Central memory CD8-positive, alpha-beta T cell (primary cell): ENCODE measurements at places on chromosomes 2 and 18.

GRCh38 chr2:150880986-150881385 lies 380.7 kb downstream of the RBM43 start:
- no peak for DNase-seq
- H3K27ac ChIP-seq: no peak overlapping the region
- no peaks in the 10 kb centered on the region for H3K36me3 ChIP-seq
- H3K4me3 ChIP-seq: no peak overlapping the region
- no peaks in the 10 kb centered on the region for H3K4me1 ChIP-seq
- H3K27me3 ChIP-seq: peaks cover 16% of the 10 kb centered on the region

DNA sequence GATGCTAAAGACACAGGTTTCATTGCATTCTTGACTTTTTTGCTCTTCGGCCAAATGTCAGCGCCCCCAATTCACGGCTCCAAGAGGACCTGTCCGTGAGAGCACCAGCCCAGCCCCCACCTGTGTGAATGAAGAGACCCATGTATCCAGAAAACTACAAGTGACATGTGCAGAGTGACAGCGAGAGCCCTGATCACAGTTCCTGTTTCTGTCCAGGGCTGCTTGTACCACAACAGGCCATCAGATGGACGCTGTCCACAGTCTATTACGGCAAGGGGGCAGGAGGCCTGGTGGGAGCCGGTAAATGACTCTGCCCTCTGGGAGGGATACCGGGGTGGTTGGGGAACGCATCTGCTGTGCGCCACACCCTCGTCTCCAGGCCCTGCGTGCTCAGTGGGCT lies 520.9 kb upstream of the ID2 start:
- H3K27ac ChIP-seq: no peak overlapping the region
- H3K27me3 ChIP-seq: no peaks in the 10 kb centered on the region
- no peak for DNase-seq
- H3K36me3 ChIP-seq: peaks cover 3% of the 10 kb centered on the region
- peaks cover 9% of the 10 kb centered on the region for H3K4me1 ChIP-seq

DNA sequence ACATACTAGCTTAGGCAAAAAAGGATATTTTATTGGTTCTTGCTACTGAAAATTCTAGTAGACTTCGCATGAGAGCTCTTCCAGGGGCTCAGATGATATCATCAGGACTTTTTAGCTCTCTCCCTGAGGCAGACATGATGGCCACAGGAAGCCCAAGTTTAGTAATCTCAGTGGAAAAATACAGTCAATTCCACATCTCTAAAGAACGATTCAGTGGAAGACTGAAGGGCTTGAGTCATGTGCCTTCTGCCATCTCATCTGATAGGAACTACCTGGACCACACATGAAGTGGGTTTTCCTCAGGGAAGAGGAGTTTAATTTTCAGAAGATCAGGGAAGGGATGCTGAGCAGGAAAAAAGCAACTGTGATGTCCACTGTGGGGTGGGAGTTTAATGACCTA lies 117.3 kb downstream of the TTC27 start:
- no peak overlapping the region for H3K4me3 ChIP-seq
- H3K4me1 ChIP-seq: peaks cover 7% of the 10 kb centered on the region
- H3K27me3 ChIP-seq: no peaks in the 10 kb centered on the region
- no peak overlapping the region for H3K27ac ChIP-seq
- DNase-seq: no peak

GRCh38 chr2:202337706-202338346 lies 38.3 kb upstream of the BMPR2 start:
- peak overlapping the region; percentile 3 for H3K27ac ChIP-seq
- no peaks in the 10 kb centered on the region for H3K36me3 ChIP-seq
- H3K4me1 ChIP-seq: no peaks in the 10 kb centered on the region
- H3K4me3 ChIP-seq: no peak overlapping the region

- H3K27ac ChIP-seq: no peak overlapping the region
- H3K4me1 ChIP-seq: peaks cover 6% of the 10 kb centered on the region
- no peak overlapping the region for H3K4me3 ChIP-seq
- H3K36me3 ChIP-seq: peaks cover 12% of the 10 kb centered on the region
- no peak for DNase-seq
Observed at GRCh38 chr2:32787207-32787606, 159.4 kb downstream of the TTC27 start.
